Stimulated activated CD4-positive, alpha-beta T cell treated with anti-CD3 and anti-CD28 coated beads, Interleukin-12 subunit alpha, Interleukin-12 subunit beta, amount 100 ng/mL, for 24 hours (primary cell): ENCODE measurements at places on chromosomes 3 and 15.

GRCh38 chr15:49986326-49986725, 132.7 kb downstream of the ATP8B4 start:
- no peak for DNase-seq

DNA sequence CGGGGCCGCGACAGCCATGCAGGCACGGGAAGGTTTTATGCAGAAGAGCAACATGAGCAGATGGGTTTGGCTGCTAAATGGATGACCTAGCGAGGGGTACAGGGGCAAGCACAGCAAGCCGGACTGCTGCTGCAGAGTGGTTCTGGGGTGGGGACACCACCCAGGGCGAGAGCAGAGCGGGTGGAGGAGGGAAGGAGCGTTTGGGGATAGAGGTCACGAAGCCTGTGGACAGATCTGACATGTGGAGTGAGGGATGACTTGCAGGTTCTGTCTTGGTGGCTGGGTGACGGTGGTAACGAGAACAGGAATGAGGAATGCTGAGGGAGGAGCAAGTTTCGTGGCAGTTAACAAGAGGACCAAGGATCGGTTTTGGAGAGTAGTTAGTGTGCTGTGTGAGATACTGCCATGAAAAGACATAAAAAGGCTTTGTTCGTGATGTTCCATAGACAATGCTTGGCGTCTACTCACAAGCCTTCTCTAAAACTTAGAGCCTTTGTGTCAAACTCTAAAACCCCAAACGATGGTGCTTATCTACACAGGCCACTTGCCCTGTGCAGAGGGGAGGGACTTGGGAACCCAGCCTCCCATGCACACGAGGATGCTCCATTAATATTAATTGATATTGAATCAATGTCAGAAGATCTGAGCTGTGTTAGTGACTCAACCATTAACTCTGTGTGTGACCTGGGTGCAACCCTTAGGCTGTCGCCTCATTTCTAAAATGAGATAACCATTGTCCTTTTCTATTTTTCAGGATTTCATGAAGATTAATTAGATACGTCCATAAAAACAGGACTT, 132.7 kb upstream of the SLC2A2 start:
- no peak for DNase-seq

DNA sequence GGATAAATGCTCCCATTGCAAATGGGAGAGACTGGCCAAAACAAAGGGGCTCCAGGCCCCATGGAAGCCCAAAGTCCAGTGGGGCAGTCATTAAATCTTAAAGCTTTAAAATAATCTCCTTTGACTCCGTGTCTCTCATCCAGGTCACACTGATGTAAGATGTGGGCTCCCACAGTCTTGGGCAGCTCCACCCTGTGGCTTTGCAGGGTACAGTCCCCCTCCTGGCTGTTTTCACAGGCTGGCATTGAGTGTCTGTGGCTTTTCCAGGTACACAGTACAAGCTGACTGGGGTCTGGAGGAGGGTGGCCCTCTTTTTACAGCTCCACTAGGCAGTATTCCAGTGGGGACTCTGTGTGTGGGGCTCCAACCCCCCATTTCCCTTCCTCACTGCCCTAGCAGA, 45.9 kb downstream of the NIPA2 start:
- no peak for DNase-seq

GRCh38 chr3:67619991-67620390, 34.4 kb downstream of the SUCLG2 start:
- DNase-seq: no peak

DNA sequence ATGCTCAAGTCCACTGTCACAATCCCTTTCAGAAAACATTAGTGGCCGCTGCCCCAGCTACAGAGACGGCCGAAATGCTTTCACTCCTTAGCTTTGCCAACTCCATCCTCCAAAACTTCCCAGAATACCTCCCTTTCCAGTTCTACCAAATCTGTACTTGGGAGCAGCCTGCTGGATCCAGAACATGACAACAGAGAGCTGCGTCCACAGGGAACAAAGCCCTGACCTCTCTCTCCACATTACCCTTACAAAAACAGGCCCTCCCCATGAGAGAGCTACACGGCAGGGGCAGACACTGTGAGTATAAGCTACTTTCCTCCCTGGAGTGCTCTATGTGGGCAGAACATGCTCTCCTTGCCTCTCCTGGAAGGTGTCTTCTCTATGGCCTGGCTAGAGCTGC, 6.3 kb downstream of the RBM15B start:
- no peak for DNase-seq

DNA sequence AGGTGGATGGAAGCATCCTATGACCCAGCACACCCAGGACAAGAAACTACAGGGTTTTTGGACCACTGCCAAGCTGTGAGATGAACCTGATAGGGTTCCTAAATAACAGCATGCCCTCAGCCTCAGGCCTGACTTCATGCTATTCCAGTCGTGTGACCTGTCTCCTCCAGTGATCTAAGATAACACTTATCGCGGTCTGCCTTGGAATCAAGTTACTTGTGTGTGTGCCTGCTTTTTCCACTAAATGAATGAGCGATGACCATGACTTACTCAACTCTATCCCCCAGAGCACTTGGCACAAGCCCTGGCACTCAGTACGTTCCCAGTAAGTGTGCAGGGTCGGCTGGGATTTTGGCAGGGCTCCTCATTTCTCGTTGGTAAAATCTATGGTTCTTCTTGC, 172.7 kb upstream of the TP63 start:
- DNase-seq: no peak

DNA sequence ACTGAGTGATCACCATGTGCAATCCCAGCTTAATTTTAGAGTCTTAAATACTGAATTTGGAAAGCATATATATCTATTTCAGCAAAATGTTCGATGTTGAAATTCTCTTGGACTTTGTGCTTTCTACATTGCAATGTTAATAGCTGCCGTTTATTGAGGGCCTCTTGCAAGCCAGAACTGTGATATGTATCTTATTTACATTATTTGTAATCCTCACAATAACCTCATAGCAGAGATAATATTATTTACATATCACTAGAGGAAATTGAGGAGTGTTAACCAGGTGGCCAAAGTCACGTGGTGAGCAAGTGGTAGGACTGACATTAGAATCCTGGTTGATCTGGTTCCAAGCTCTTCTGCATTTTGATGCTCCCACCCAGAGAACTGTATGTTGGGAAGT, 254.1 kb downstream of the SLC9A9 start:
- DNase-seq: no peak

DNA sequence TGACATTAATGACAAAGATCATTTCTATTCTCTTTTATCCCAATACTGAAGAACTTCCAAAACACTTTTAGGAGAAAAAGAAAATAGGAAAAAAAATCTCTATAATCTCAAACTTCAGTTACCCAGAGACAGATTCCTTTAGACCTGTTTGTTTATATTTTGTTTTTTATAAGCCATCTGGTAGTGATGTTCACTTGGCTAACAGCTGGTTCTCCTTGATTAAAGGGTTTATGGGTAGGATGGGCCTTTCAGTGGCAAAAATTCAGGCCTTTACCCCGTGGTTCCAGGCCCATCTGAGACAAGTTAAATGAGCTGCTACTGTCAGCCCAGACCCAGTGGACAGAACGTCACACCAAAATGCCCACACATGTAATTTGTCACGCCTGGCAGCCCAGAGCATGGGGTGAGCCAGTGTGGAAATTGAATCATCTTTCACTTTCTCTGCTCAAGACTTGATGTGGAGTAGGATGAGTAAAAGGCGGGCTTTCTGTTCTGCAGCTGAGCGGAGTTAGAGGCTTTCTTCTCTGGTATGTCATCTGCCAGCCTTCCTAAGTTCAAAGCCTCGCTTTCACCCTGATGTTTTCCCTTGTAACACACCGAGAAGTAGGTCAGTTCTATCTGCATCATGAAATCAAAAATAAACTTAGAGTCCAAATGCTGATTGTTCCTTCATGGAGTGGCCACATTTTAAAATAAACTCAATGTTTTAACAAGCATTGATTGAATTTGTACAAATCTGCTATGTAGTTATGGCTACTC, 62.5 kb upstream of the SKOR1 start:
- DNase-seq: peak; percentile 50
